ENCODE measurements at places on chromosomes 6 and 20. TPM values are rescaled to one million over a fixed set of nuclear protein-coding genes. Genes with fewer than 3 reads are reported as not detected.

Gene VWA7
- 2.1 TPM for total RNA-seq

Gene RIMS4
- total RNA-seq, result not detected

Gene HLA-DRB1
- 69.9 TPM for total RNA-seq

Gene RFX6
- total RNA-seq, result not detected

Measured in natural killer cell treated with Interleukin-12 subunit alpha and Interleukin-12 subunit beta and Interleukin-15 and Interleukin-18, amount 100 ng/mL, for 72 hours (primary cell).